Ammon's horn (tissue), 1 donor: ENCODE measurements at places on chromosomes 12 and 14.

- DNase-seq = no peak
Observed at GRCh38 chr12:48686037-48686595, 4.1 kb upstream of the KANSL2 start.

DNA sequence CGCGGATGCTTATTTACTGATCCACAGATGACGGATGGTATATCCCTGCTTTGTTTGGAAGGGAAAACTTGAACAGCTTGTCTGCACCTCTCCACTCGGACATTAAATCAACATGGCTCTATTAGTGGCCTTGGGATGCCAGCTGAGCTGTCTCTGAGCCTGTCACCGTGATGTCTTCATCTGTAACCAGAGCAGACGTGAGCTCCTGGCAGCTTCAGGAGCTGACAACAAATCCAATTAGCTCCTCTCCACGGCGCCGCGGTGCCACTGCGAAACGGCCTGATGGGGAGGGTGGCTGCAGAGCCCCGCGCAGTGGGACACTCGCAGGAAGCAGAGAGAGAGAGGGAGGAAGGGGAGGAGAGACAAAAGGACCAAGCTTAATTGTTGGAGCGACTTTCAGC lies 112.3 kb downstream of the PAPOLA start:
- DNase-seq = peak; percentile 10

- DNase-seq = no peak
Observed at GRCh38 chr12:125310461-125310860, 245.2 kb downstream of the AACS start.

- DNase-seq = no peak
Observed at GRCh38 chr12:92445253-92446082, 257.3 kb upstream of the PLEKHG7 start.

DNA sequence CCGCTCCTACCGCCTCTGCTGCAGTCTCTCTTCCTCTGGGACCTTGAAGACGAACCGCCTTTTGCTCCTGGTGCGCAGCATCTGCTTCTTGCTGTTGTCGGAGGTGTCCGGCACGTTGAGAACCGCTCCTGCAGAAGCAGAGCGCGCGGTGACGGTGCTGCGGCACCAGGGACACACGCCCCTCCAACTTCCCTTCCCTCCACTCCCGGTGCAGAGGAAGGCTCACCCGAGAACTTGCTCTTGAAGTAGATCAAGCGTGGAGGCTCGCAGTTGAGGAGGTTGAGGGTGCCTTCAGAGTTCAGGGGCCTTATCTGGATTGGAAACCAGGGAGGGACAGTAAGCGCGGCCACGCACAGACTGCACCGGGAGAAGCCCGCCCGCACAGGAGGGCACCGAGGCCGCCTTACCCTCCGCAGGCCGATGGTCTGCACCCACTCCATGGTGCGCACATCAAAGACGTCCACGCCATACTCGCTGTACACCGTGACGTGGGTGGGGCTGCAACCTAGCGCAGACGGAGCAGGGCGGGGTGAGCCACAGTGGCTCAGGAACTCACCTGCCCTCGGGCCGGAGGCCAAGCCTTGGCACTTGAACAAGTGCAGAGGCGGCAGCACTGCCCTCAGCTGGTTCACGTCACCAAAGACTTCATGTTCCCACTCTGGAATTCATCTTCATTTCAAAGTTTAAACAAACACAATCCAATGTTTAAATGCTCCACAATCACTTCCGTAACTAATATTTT lies 17.5 kb downstream of the AMN start:
- DNase-seq = no peak
